ENCODE measurements at places on chromosomes 16 and 17.

DNA sequence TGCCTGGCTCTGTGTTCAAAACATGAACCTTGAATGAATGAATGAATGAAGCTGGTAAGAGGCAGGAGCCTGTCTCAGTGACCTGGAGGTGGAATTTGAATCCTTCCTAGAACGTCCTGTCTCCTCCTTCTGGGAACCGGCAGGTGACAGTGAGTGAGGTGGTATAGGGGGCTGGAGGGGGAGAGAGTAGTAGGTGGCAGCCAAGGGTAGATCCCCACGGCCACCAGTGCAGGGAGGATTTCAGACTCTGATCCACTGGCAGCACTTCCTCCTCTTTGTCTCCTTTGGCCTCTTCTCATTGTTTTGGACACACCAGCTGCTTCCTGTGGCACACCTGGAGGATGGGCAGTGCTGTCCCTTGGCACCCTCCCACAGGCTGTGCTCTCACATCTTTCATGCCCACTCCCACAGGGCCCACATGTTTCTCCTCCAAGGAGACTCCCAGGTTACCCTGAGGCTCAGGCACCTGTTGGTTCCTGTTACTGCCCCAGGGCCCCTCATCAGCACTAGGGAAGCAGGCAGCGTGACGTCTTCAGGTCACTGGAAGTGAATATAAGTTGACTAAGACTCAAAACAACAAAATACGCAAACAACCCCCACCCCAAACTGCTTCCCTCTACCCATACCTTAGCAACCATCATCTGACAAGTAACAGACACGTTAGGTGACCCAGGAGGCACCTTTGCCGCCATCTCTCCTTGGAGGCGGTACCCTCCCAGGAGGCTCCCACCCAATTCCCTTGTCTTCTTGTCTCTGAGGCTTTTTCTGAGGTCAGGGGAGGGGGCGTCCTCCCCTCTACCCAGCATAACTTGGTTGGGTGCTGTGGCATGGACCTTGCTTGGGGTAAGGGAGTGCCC is 84.6 kb downstream of the N4BP1 start:
- H3K4me3 ChIP-seq, result no peak overlapping the region
- no peaks in the 10 kb centered on the region for H3K4me1 ChIP-seq
- no peaks in the 10 kb centered on the region for H3K36me3 ChIP-seq
- no peak overlapping the region for H3K27ac ChIP-seq

DNA sequence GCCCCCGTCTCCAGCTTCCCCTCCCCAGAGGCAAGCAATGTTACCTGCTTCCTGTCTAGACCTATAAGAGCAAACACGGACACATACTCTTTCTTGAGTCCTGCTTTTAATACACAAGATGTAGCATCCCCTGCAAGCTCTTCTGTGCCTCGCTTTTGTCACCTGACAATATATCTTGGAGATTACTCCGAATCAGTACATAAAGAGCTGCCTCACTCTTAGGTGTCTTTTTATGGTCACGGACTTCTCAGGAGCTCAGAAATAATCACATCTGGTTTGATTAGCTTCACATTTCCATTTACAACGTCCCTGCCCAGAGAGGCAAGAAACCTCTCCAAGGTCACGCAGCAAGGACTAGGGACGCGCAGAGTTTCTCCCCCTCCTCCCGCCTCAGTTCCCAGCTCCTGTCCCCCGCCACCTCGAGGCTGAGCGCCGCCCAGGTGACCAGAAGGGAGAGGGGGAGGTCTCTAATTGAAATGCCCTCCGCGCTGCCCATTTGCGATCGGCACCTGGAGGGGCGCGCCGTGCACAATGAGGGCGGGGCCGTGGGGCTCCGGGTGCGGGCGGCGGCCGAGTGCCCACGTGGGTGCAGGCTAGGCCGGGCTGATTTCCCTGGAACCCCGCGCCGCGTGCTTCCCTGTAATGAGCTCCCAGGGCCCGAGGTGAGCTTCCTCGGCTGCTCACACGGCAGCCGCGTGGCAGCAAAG is 13.8 kb upstream of the SEZ6 start:
- peaks cover 7% of the 10 kb centered on the region for H3K4me1 ChIP-seq
- DNase-seq, result peak; percentile 53
- no peaks in the 10 kb centered on the region for H3K36me3 ChIP-seq

GRCh38 chr16:15988268-15989013 is 39.0 kb downstream of the ABCC1 start:
- peak overlapping the region; percentile 75 for H3K27ac ChIP-seq
- no peak overlapping the region for H3K4me3 ChIP-seq
- DNase-seq, result no peak
- no peaks in the 10 kb centered on the region for H3K36me3 ChIP-seq

DNA sequence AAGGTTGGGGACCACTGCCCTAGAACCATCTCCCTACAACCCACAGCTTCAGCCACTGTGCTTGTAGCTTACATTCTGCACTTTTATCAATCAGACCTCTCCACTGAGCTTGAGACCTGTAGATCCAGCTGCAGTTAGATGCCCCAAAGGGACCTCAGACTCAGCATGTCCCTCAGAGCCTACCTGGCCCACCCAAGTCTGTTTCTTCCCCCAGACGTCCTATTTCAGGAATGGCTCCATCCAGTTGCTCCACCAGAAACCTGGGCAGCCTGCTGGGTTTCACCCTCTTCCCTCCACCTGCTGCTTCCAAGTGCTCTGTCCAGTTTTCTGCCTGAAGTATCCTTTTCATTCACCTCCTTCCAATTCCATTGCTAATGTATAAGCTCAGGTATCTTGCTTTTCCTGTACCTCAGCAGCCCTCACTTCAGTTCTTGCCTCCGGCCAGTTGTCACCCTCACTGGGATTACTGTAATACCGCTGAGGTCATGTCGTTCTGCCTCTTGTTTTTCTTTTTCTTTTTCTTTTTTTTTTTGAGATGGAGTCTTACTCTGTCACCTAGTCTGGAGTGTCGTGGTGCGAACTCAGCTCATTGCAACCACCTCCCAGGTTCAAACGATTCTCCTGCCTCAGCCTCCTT is 55.0 kb downstream of the GNA13 start:
- no peaks in the 10 kb centered on the region for H3K27me3 ChIP-seq
- H3K27ac ChIP-seq, result no peak overlapping the region
- no peak for DNase-seq

DNA sequence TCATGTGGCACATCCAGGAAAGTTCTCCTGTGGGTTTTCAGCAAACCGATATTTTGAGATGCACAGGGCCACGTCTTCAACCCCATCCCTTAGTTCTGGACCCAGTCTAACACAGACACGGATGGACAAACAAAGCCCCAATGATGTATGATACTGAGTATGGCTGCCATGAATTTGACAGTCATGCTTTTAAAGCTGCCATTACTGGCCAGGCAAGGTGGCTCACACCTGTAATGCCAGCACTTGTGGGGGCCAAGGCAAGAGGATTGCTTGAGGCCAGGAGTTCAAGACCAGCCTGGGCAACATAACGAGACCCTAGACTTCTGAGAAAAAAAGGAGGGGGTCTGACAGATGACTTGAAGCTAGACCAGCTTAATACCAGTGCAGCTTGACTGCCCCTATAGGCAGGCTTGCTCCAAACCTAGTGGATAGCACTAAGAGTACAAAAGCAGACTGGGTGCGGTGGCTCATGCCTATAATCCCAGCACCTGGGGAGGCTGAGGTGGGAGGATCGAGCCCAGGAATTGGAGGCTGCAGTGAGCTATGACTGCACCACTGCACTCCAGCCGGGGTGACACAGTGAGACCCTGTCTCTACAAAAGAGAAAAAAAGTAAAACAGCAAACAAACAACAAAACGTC is 10.8 kb upstream of the ZNF629 start:
- H3K36me3 ChIP-seq, result no peaks in the 10 kb centered on the region
- H3K27me3 ChIP-seq, result no peaks in the 10 kb centered on the region
- no peak overlapping the region for H3K4me3 ChIP-seq
- H3K4me1 ChIP-seq, result no peaks in the 10 kb centered on the region

DNA sequence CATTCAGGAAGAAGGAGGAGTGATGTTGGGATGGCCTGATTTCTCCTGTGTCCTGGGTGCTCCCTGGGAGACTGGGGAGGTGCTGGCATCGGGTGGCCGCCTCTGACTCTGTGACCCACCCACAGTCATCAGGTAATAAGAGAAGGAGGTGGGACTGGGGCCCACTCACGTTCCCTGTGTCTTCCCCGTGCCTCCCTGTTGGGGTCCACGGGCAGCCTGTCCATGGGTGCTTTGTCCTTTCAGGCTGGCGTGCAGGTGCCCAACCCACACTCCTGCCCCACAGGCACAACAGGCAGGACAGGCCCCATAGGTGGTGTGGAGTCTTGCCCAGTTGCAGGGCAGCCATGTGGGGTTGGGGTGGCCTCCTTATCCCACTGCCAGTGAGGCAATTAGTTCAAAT is 4.0 kb downstream of the DEF8 start:
- H3K4me3 ChIP-seq, result no peak overlapping the region
- peaks cover 6% of the 10 kb centered on the region for H3K27me3 ChIP-seq
- no peak for DNase-seq
- H3K36me3 ChIP-seq, result peaks cover 29% of the 10 kb centered on the region
- peaks cover 22% of the 10 kb centered on the region for H3K4me1 ChIP-seq

DNA sequence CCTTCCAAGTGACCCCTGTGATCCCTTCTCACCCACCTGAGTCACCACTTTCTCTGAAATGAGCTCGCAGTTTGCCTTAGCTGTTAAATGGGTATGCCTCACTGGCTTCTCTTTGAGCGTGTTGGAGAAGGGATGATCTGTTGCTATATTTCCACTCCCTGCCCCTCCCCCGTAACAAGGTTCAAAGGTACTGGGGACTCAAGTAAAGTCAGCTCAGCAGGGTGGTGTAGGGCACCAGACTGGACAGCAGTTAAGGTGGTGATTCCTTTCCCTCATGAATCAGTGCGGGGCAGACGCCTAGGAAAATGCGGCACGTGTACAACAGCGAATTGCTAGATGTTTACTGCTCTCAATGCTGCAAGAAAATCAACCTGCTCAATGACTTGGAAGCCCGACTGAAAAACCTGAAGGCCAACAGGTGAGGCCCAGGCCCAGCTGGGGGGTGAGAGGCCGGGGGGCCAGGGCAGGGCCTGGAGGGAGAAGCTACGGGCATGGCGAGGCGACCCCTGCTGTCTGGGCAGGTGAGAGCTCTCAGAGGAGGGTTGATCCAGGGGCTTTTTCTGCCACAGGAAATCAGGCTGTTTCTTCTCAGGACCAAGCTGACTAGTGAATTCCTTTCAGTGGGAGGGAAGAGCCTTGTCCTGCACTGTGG is 130.3 kb downstream of the RAB11FIP4 start:
- H3K4me1 ChIP-seq, result peaks cover 9% of the 10 kb centered on the region
- DNase-seq, result no peak
- no peak overlapping the region for H3K4me3 ChIP-seq

GRCh38 chr17:81371910-81372760 is 23.1 kb upstream of the BAHCC1 start:
- no peak overlapping the region for H3K4me3 ChIP-seq
- no peaks in the 10 kb centered on the region for H3K27me3 ChIP-seq
- H3K36me3 ChIP-seq, result no peaks in the 10 kb centered on the region
- peak; percentile 78 for DNase-seq
- H3K27ac ChIP-seq, result peak overlapping the region; percentile 24

- no peaks in the 10 kb centered on the region for H3K36me3 ChIP-seq
- H3K27me3 ChIP-seq, result no peaks in the 10 kb centered on the region
- H3K4me3 ChIP-seq, result no peak overlapping the region
- H3K27ac ChIP-seq, result peak overlapping the region; percentile 85
These were observed 8.6 kb downstream of the SLC7A5 start for GRCh38 chr16:87860553-87861299.

DNA sequence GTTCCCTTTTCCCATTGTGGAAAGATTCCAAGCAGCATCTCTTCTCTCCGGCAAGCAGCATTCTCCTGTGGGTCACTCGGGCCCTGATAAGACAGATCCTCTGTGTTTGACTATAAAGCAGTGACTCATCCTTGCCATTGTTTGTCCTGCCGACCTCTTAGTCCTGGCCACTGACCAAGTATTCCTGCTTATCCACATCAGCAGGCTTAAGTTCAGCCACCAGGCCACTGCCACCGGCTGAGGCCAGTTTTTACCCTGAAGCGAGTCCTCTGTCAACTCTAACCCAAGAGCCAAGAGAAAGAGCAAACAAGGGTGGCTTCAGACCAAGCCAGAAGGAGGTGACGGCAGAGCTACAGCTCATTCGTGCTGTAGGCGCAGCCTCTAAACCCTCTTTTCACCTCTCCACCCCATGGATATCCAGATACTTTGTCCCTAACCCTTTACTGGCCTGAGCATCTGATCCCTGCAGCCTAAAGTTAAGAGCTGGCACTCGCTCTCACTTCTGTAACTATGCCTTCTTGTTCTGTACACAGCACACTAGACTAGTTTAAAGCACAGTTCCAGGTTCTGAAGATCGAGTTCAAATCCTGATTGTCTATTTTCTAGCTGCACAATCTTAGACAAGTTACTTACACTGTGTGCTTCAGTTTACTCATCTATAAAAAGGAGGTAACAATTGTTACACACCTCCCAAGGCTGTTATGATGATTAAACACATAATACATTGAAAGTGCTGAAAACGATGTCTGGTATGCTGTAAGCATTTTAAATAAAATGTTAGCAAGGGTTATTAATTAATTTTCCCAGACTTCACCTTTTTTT is 31.0 kb downstream of the SOX9 start:
- H3K4me3 ChIP-seq, result no peak overlapping the region
- no peaks in the 10 kb centered on the region for H3K27me3 ChIP-seq
- DNase-seq, result peak; percentile 82

DNA sequence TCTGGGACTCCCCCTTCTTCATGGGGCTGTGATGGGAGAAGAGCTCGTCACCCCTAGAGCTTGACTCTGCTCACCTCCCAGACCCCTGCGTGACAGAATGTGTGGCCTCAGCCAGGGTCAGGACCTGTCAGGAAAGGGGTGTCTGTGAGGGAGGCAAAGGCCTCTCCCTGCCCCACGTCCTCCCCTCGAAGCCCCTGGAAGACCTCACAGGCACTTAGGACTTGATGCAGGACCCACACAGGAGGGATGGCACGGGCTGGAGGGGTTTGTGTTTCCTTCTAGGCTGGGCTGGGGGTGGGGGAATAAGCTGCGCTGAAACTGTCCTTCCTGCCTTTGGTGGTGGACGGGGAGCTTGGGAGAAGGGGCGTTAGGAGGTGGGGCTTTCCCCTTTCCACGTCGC is 11.0 kb upstream of the CLUH start:
- H3K27me3 ChIP-seq, result peaks cover 64% of the 10 kb centered on the region
- H3K4me3 ChIP-seq, result no peak overlapping the region
- peaks cover 12% of the 10 kb centered on the region for H3K4me1 ChIP-seq
- no peaks in the 10 kb centered on the region for H3K36me3 ChIP-seq
- no peak for DNase-seq
- H3K27ac ChIP-seq, result no peak overlapping the region

DNA sequence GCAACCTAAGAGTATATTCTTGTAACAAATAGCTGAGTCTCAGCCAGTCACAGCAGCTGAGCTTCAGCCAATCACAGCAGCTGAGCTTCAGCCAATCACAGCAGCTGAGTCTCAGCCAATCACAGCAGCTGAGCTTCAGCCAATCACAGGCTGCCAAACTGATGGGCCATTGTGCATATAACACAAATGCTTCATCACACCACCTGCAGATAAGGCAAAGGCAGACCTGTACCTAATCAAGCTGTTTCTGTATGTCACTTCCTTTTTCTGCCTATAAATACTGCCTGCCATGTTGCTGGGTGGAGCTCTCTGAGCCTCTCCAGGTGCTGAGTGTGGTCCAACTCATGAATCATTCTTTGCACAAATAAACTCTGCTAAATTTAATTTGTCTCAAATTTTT is 19.9 kb downstream of the MYH13 start:
- H3K36me3 ChIP-seq, result no peaks in the 10 kb centered on the region
- H3K4me3 ChIP-seq, result no peak overlapping the region
- DNase-seq, result no peak
- no peaks in the 10 kb centered on the region for H3K4me1 ChIP-seq

- no peaks in the 10 kb centered on the region for H3K36me3 ChIP-seq
- H3K27me3 ChIP-seq, result no peaks in the 10 kb centered on the region
- peak overlapping the region; percentile 80 for H3K4me3 ChIP-seq
- no peak for DNase-seq
These were observed 1.6 kb downstream of the CHD9 start for GRCh38 chr16:53056392-53056881.

Data from stomach (tissue), 19 donors.